Renal cortex interstitium (tissue), 15 donors: ENCODE measurements at places on chromosomes 3 and 15. TPM values are rescaled to one million over a fixed set of nuclear protein-coding genes. Genes with fewer than 3 reads are reported as not detected.

DNA sequence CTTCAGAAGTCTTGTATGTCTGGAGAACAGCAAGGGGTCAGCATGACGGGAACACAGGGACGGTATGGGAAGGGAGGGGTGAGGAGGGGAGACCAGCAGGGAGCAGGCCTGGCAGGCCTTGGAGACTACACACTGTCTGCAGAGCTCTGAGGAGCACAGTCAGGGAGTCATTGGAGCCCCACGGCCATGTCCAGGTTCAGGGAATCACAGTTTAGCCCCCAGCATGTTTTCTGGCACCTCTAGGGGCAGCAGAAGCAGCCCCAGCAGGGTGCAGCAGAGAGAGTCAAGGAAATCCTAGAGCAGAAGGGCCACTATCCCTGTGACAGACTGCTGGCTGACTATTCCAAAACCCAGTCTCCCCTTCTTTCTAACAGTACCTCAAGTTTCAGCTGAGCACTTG is 3.2 kb downstream of the LAMP3 start:
- DNase-seq: no peak

GRCh38 chr3:10551139-10551538 is 45.8 kb upstream of the ATP2B2 start:
- no peak for DNase-seq

DNA sequence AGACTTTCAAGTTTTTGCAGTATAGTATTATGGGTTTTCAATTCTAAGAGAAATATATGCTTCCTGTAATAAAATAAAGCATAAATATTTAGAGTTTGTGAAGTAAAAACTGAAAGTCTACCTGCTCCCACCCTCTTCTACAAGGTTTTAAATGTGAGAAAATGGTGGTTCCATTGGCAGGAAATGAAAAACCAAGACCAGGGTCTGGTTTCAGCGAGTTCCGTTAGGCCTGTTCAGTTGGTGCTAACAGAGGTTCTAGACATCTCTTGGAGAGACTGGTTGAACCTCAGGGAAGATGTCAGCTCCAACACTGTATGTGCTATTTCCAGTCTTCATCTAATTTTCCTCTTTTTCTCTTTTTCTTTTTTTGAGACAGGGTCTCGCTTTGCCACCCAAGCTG is 11.8 kb upstream of the MYO1E start:
- no peak for DNase-seq

GRCh38 chr15:52466134-52466701 is 62.5 kb downstream of the MYO5A start:
- no peak for DNase-seq

DNA sequence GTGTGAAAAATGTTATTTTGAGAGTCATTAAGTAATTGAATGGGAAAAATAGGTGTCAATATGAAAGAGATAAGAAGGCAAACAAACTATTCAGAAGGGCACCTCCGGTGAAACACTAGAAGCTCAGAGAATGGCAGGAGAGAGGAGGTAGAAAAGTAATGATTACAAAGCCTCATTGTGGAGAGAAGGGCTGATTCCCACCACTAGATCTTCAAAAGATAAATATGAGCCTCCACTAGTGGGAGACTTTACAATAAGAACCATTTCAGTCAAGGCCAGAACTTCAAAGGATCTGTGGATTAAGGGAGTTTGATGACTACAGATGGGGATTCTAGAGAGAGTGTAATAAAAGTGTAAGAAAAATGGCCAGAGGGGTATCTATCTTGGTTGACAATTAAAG is 535.6 kb downstream of the NLGN1 start:
- no peak for DNase-seq

DNA sequence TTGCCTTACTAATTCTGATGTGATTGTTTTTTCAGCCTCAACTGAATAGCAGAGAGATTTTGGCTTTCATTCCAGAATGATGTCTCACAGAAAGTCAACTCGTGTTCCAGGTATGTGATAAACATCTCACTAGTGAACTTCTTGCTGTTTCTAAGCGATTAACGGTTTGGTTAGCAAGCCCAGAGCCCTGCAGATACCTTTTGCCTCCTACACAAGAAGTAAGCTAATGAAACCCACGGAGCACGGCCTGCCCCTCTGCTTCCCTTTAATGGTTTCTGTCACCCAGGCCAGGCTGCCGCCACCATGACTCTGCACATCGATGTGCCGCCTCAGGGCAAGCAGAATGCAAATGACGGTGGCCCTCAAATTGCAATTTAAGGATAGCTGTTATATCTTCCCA is 155.9 kb upstream of the ICE2 start:
- DNase-seq: no peak

DNA sequence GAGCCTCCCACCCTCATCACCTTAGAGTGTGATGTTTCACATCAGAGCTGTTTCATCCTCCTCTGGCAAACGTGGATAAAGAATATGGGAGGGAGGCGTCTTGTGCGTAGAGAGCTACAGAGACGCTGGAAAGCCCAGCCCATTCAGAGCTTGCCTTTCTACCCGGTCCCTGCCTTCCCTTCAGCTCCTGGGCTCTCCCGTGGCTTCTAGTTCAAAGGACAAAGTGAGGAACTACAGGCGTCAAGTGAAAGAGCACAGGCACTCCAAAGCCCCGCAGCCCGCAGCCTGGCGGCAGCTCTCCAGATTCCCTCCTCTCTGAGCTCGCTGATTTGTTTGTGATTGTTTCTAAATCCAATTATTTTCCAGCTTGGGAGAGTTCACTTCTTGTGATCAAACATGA is 197.1 kb upstream of the IGF1R start:
- DNase-seq: no peak

DNA sequence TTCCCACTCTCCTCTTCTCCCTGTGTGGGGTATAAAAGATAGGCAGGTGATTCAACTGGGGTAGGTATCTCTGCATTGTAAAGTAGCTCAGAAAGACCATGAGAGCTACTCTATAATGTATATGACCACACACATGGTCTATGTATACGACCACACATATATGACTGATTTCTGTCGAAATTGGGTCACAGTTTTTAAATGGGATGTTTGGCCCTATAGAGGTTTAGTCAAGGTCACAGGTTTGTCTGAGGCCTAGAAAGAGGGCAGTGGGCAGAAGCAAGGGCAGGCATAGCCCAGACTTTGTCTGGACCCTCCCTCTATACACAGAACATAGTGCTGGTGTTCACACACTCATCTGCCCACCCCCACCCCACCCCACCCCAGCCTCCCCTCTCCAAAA is 4.4 kb downstream of the LAMP3 start:
- DNase-seq: no peak

Gene TMCO5A
- polyA plus RNA-seq: not detected

Gene OR5AC2
- polyA plus RNA-seq: not detected

Gene MKRN3
- 1.6 TPM for polyA plus RNA-seq

Gene TP63
- 1.2 TPM for polyA plus RNA-seq

Gene IFT80
- polyA plus RNA-seq: 61.8 TPM

Gene SCAMP5
- polyA plus RNA-seq: 25.7 TPM

Gene TAGLN3
- 1.5 TPM for polyA plus RNA-seq

Gene EFCAB12
- 3.7 TPM for polyA plus RNA-seq
